ENCODE measurements at places on chromosomes 16 and 17.

GRCh38 chr16:17475104-17475503 is 4.3 kb upstream of the XYLT1 start:
- DNase-seq, result no peak

GRCh38 chr17:56648806-56649205 is 55.3 kb downstream of the NOG start:
- DNase-seq, result no peak

DNA sequence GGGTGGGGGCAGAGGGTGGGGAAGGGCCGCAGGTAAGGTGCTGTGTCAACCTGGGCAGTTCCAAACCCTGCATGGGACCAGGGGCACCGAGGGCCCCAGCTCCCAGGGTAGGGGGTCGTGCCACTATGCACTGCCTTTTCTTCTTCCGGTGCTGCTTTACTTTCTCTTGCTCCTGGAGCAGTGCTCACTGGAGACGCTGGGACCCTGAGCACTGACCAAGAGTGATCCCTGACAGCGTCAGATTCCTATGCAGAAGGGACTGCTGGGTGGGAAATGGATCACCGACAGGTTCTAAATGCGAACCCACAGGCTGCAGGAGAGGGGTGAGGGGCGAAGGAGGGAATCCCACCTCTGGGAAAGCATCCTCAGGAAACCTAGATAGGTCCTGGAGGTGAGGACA is 470.1 kb downstream of the SOX9 start:
- no peak for DNase-seq

DNA sequence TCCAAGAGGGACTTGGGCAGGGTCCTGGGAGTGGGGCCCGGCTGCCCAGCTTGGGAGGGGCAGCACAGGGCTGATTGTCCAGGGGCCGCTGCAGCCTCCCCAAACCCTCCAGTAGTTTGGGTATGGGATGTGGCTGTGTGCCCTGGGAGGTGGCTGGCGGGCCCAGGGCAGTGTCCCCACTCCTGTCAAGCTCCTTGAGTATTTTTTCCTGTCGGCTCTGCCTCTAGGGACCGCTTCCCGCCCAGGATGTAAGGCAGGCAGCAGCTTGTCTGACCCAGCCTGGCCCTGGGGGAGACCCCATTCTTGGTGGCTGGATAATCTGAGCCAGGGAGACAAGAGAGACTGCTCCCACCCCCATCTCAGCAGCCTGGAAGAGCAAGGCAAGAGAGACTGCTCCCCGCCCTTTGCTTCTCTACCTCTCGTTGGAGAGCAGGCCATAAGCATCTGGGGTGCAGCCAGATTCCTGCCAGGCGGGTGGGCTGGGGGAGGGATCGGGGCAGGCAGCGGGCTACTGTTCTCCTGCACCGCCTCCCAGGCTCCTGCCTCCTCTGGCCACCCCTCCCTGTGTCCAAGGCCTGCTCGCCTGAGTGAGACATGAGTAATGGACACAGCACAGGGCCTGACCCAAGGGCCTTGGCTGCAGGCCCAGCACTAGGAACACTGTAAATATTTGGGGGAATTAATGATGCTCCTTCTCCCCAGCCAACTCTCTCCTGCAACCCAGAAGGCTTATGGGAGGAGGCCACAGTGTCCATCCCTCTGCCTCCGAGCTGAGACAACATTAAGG is 18.4 kb upstream of the ITGA3 start:
- no peak for DNase-seq

DNA sequence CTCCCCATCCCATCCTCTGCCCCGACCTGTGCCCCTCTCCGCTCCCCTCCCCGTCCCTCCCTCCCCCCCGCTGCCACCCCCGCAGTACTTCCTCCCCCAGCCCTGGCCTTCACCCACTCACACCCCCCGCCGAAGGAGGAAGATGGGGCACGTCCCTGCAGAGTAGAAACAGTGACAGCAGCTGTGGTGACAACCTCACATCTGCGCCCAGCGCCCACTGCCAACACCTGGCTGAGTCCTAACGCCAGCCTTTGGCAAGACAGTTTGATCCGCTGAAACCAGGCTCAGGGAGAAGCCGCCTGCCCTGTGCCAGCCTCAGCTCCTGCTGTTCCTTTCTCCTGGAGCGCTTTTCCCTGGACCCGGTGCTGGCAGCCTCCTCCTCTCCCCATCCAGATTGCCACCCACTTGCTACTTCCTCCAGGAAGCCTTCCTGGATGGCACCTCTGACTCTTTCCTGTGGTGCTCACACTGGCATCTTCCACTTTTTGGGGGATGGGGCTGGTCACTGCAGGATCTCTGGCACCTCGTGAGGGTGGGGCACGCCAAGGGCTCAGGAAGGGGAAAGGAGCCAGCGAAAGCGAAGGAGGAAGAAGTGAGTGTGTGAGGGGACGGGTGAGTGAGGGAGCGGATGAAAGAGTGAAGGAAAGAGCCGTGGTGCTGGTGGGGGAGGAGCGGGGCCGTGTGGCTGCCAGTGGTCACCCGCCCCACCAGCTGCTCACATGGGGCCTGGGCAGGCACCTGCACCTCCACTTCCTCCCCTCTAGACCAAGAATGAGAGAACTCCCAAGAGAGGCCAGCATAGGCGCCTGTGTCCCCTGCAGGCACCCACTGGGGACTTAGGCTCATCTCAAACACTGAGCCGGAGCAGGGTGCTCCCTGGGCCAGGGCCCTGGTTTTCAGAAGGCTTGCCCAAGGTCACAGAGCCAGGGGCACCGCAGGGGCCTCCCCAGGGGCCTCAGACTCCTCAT is 27.0 kb downstream of the ZFPM1 start:
- DNase-seq, result peak; percentile 25

DNA sequence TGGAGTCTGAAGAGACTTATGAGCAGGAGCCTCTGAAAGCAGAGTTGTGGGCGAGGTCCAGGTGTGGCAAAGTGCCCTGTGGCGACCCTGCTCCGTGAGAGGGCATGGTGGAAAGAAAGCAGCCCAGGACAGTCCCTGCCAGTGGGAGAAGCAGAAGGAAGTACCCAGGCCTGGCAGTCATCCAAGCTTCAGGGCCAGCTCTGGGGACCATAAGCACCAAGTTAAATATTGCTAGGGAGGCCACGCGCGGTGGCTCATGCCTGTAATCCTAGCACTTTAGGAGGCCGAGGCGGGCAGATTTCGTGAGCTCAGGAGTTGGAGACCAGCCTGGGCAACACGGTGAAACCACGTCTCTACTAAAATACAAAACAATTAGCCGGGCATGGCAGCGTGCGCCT is 4.9 kb upstream of the ASGR1 start:
- peak; percentile 31 for DNase-seq

GRCh38 chr17:65154770-65155589 is 17.8 kb downstream of the RGS9 start:
- DNase-seq, result peak; percentile 48

- DNase-seq, result no peak
Measured at GRCh38 chr16:31141489-31142108, 6.1 kb upstream of the PRSS8 start.
